Pancreas (tissue), 10 donors: ENCODE measurements at places on chromosomes 7 and 10.

- no peak overlapping the region for H3K27ac ChIP-seq
- no peak for DNase-seq
- H3K36me3 ChIP-seq, result no peaks in the 10 kb centered on the region
- H3K4me1 ChIP-seq, result no peaks in the 10 kb centered on the region
- no peaks in the 10 kb centered on the region for H3K27me3 ChIP-seq
Observed at GRCh38 chr7:156881679-156882078, 11.3 kb downstream of the LMBR1 start.

- H3K27ac ChIP-seq, result peak overlapping the region; percentile 10
- no peaks in the 10 kb centered on the region for H3K27me3 ChIP-seq
- DNase-seq, result no peak
- H3K36me3 ChIP-seq, result no peaks in the 10 kb centered on the region
- peaks cover 17% of the 10 kb centered on the region for H3K4me1 ChIP-seq
- H3K4me3 ChIP-seq, result no peak overlapping the region
Observed at GRCh38 chr10:34739915-34740314, 75.2 kb downstream of the PARD3 start.

- no peaks in the 10 kb centered on the region for H3K4me1 ChIP-seq
- no peak for DNase-seq
- H3K4me3 ChIP-seq, result no peak overlapping the region
- H3K36me3 ChIP-seq, result no peaks in the 10 kb centered on the region
- H3K27ac ChIP-seq, result no peak overlapping the region
Observed at GRCh38 chr7:42093349-42093905, 143.6 kb downstream of the GLI3 start.

DNA sequence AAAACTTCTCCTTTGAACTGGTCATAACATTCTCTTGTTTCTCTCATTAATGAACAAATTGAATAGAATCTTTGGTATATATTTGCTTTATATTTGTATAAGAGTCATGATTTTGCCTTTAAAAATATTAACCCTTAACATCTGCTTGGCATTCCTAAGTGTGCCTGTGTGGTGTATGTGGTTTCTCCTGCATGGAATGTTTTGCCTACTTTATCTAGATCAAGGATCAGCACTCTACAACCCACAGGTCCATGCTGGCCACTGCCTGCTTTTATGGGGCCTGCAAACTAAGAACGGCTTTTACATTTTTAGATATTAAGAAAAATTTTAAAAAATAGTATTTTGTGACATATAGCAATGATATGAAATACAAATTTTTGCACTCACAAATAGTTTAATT, 4.3 kb upstream of the LAMB4 start:
- no peak overlapping the region for H3K27ac ChIP-seq
- H3K4me3 ChIP-seq, result no peak overlapping the region
- H3K27me3 ChIP-seq, result no peaks in the 10 kb centered on the region
- no peak for DNase-seq
- no peaks in the 10 kb centered on the region for H3K4me1 ChIP-seq

DNA sequence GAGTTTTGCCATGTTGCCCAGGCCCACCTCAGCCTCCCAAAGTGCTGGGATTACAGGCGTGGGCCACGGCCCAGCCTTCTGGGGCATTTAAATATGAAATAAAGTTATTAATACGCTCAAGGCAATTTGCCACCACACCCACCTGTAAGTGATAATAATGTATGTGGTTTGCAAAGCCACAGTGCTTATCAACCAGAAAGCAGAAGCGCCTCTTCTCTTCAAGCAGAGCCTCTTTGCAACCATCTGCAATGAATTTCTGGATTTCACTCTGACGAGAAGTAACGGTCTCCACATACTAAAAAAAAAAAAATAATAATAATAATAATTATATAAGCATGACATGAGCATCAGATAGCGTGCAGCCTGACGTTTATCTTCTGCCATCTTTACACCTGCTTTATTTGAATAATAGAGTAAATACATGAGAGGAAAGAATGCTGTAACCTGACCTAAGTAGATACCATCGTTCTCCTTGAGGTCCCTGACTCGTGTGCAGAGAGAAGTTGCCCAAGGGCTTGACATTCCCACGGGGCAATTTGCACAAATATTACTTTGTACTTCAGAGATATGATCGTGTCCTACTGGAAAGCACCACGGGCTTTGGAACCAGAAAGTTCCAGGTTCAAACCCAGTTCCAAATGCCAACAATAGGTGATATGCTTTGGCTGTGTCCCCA, 34.0 kb downstream of the BRI3 start:
- no peaks in the 10 kb centered on the region for H3K36me3 ChIP-seq
- H3K27ac ChIP-seq, result no peak overlapping the region

GRCh38 chr7:92634924-92635519, 44.8 kb upstream of the FAM133B start:
- H3K36me3 ChIP-seq, result no peaks in the 10 kb centered on the region
- DNase-seq, result no peak
- peaks cover 11% of the 10 kb centered on the region for H3K4me1 ChIP-seq
- H3K4me3 ChIP-seq, result no peak overlapping the region
- peak overlapping the region; percentile 56 for H3K27ac ChIP-seq

DNA sequence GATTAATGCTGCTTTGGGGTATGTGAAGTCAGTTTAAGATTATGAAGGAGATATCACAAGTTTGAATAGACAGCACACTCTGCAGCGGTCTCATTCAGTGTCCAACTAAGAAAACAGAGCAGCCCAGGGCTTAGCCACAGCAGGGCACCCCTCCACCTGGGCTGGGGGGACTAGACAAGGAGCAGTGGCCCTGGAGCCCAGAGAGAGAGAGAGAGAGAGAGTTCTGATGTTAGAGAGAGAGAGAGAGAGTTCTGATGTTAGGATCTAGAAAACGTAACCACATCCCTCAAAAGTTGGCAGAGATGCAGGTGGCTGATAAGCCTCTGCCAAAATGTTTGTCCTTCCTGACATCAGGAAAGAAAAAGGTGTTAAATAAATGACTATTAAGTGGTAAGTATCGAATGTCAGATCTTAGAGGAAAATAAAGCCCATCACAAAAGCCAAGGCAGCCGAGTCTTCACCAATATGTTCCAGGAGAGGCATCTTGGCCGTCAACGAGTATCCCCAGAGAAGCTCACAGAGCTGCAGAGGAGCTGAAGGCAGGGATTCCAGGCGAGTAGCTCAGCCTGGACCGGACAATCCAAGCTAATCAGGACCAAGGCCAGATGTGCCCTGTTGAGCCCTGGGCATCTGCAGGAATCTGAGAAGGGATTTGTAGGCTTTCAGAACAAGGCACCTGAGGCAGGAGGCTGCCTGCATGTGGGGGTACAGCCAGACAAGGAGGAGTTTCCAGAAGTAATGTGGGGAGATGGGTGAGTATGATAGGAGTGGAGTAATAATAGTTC, 150.1 kb upstream of the TCF7L2 start:
- no peak for DNase-seq
- no peaks in the 10 kb centered on the region for H3K4me1 ChIP-seq
- no peaks in the 10 kb centered on the region for H3K27me3 ChIP-seq
- H3K36me3 ChIP-seq, result no peaks in the 10 kb centered on the region

DNA sequence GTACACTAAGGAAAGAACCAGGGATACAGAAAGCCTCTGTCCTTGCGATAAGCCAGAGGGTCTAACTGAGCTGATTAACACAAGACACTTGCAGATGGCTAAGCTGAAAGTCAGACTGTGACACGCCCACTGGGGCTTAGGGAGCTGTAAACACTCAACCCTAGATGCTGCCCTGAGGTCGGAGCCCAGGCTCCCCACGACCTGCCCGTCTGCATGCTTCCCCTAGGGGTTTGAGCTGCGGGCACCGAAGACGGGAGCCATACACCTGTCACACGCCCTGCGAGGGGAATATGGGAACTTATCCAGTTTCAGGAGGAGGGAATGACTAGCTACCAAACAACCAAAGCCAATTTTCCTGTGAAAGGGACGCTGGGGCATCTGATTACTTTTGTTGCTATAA, 96.0 kb downstream of the HTR5A start:
- H3K36me3 ChIP-seq, result no peaks in the 10 kb centered on the region
- no peaks in the 10 kb centered on the region for H3K4me1 ChIP-seq

GRCh38 chr7:124940306-124940705, 10.7 kb upstream of the POT1 start:
- no peaks in the 10 kb centered on the region for H3K27me3 ChIP-seq
- H3K4me3 ChIP-seq, result no peak overlapping the region
- H3K27ac ChIP-seq, result no peak overlapping the region

DNA sequence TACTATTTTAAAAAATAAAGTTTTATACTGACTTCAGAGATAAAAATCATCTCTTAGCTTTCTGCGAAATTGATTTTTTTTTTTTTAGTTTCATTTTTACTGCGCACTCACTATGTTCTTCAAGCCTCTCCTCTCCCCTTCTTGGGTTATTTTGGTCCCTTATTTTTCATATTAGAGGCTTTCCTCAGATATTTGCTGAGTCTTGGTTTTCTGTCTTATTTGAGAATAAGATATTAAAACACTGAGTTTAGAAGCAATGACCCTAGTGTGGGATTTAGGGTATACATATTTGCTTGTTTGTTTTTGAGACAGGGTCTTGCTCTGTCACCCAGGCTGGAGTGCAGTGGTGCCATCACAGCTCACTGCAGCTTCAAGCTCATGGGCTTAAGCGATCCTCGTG, 59.9 kb downstream of the SND1 start:
- H3K27me3 ChIP-seq, result no peaks in the 10 kb centered on the region
- H3K27ac ChIP-seq, result no peak overlapping the region
- no peak overlapping the region for H3K4me3 ChIP-seq
- H3K36me3 ChIP-seq, result no peaks in the 10 kb centered on the region
- no peak for DNase-seq

DNA sequence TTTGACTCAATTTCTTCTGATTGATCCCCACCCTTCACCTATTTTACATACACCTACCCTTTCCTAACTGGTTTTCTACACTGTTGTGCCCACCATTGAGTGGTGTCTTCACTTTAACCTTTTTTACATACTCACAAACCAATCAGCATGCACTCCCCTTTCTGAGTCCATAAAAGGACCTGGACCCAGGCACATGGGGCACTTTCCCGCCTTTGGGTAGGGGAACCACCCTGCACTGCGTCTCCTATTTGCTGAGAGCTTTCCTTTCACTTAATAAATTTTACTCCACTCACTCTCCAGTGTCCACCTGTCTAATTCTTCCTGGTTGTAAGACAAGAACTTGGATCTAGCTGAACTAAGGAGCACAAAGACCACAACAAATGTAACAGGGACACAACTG, 33.8 kb downstream of the ANKMY2 start:
- H3K27me3 ChIP-seq, result no peaks in the 10 kb centered on the region
- no peak overlapping the region for H3K27ac ChIP-seq
- peaks cover 14% of the 10 kb centered on the region for H3K4me1 ChIP-seq
- no peak overlapping the region for H3K4me3 ChIP-seq

DNA sequence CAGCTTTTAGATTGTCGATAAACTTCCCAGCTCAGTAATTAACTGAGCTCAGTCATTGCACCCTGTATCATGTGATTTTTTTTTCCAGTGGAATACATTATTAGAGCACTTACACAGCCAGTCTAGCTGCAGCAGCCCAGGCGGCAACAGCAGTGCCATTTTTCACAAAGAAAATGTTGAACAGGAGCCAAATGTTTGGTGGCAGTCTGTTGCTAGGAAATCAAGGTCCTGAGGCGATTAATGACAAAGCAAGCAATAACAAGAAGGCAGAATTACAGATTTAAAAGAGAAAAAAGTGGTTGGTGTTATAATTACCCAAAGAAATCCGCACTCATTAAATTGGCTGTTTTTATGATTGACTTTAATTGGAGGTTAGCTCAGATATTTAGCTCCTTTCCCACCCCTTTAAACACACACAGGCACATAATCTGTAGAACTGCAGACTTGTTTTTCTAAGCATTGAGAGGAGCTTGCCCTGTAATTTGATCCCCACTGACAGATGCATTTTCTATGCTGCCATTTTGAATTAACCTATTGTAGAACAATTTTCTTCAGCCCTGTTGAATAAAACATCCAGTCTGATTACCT, 267.4 kb downstream of the ADK start:
- DNase-seq, result peak; percentile 67
- H3K27me3 ChIP-seq, result no peaks in the 10 kb centered on the region
- peak overlapping the region; percentile 72 for H3K27ac ChIP-seq
- no peak overlapping the region for H3K4me3 ChIP-seq
- no peaks in the 10 kb centered on the region for H3K36me3 ChIP-seq

GRCh38 chr7:64775289-64775688, 18.9 kb upstream of the ZNF138 start:
- H3K27ac ChIP-seq, result no peak overlapping the region
- H3K36me3 ChIP-seq, result no peaks in the 10 kb centered on the region
- no peak overlapping the region for H3K4me3 ChIP-seq
- no peaks in the 10 kb centered on the region for H3K4me1 ChIP-seq
- H3K27me3 ChIP-seq, result no peaks in the 10 kb centered on the region

DNA sequence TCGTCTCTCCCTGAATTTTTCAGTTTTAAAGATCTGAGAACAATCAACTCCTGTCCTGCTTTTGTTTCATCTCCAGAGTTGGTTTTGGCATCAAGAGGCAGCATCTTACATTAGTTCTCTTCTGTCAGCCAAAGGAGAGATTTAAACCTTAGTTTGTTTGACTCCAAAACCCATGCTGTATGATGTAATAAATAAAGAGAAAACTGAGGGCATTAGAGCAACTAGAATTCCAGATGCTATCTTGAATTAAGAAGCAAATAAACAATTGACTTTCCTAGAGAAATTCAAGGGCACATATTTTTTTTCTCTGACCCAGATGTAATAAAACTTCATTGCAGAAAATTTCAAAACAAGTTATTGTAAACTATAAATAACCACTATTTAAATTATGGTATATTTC, 54.4 kb downstream of the INHBA start:
- no peak overlapping the region for H3K27ac ChIP-seq
- H3K4me3 ChIP-seq, result no peak overlapping the region
- DNase-seq, result no peak
- no peaks in the 10 kb centered on the region for H3K27me3 ChIP-seq

GRCh38 chr10:88091490-88092061, 228.2 kb downstream of the PTEN start:
- H3K4me1 ChIP-seq, result peaks cover 4% of the 10 kb centered on the region
- H3K4me3 ChIP-seq, result no peak overlapping the region
- H3K36me3 ChIP-seq, result no peaks in the 10 kb centered on the region
- no peak for DNase-seq
- no peak overlapping the region for H3K27ac ChIP-seq
